Small intestine (tissue), 16 donors: ENCODE measurements at places on chromosomes 4 and X. TPM values are rescaled to one million over a fixed set of nuclear protein-coding genes. Genes with fewer than 3 reads are reported as not detected.

The SLC25A14 gene
- 19.1 TPM for polyA plus RNA-seq

DNA sequence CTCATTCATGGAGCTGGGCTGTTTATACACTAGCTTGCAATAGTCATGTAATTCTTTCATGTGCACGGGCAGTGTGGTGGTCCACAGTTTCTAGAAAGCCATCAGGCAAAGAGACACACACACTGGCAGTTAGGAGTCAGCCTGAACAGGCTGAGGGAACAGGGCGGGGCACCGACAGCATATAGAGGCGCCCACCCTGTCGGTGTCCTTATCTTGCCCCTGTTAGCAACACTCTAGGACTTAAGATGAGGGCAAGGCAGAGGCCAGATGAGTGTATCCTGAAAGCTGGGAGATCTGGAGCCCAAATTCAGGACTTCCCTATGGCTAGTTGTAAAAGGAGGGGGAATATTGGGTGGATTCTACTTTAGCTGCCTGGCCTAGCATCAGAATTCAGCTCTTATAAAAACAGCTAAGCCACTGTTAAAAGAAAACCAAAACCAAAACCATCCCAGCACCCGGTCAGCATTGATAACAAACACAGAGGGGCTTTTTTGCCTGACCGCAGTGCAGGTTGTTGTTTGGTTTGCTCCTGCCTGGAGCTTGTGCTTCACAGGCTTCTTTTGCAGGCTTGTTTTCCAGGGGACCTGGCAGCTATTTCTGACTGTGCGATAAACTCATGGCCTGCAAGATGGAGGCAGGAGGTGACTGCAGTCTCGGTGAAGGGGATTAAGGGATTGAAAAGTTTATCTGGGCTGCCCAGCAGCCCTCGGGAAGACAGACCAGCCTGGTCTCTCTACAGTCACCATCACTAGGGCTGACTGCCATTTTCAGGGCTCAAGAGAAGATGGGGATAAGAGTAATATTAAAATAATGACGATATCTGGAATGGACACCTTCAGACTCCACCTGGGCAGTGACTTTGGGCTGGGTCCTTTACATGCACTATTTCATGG lies 638.9 kb downstream of the MID1IP1 start:
- H3K4me3 ChIP-seq: no peak overlapping the region
- no peak for DNase-seq
- peak overlapping the region; percentile 76 for H3K27ac ChIP-seq
- H3K4me1 ChIP-seq: no peaks in the 10 kb centered on the region
- no peaks in the 10 kb centered on the region for H3K36me3 ChIP-seq

- DNase-seq: no peak
- no peak overlapping the region for H3K27ac ChIP-seq
These were observed 31.1 kb downstream of the RAB28 start for GRCh38 chr4:13452927-13453579.

The FGFBP1 gene
- 0.89 TPM for polyA plus RNA-seq

DNA sequence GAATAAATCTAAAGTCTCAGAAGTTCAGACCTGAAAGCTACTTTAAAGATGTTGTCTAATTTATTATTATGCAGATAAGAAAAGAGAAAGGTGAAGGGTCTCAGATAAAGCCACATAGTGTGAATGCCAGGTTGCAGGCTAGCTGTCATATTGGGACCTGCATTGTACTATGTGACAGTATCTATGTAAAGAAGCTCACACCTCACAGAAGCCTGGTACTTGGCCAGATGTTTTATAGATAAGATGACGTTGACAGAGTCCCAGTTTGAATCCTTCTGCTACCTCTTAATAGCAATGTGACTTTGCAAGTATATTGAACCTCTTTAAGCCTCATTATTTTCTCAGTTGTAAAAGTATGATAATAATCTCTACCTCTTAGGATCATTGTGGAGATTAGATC lies 227.0 kb downstream of the SPRY1 start:
- DNase-seq: no peak
- H3K36me3 ChIP-seq: no peaks in the 10 kb centered on the region
- H3K27me3 ChIP-seq: no peaks in the 10 kb centered on the region
- peaks cover 9% of the 10 kb centered on the region for H3K4me1 ChIP-seq
- H3K27ac ChIP-seq: no peak overlapping the region

The CXorf65 gene
- 0.75 TPM for polyA plus RNA-seq

The PAGE2B gene
- polyA plus RNA-seq: not detected

DNA sequence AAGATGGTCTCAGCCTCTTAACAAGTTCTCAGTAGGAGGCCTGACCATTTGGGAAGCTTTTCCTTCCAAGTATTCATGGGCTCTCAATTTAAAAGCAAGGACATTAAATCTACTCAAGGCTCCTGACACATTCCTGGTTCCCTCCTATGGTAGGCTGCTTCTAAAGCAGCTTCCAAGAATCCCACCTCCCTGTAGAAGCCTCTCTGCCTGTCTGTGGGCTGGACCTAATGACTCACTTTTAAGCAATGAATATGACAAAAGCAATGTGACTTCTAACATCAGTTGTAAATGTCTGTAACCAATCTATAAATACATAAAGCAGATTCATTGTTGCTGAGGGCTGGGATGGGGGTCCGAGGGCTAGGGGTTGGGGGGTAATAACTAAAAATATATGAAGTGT lies 99.5 kb upstream of the FAM9B start:
- no peak overlapping the region for H3K27ac ChIP-seq
- no peaks in the 10 kb centered on the region for H3K4me1 ChIP-seq
- no peak for DNase-seq
- H3K36me3 ChIP-seq: no peaks in the 10 kb centered on the region

DNA sequence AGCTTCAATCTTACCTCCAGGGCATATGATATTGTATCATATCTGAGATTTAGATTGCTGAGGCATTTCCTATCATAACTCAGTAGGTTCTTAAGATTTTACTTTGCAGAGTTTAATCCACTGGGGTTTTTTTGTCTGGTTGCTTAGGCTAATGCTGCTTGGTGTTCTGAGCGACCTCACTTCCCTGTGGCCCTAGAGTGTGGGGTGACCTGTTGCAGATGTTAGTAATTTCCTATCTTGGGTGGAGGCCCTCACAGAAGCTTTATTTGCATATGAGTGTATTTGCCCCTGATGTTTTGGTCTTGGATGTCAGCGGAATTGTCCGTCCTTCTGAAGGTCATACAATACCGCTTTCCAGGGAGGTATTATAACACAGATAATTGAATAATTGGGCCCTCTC lies 137.1 kb downstream of the NDST3 start:
- H3K4me3 ChIP-seq: no peak overlapping the region
- no peak overlapping the region for H3K27ac ChIP-seq
- no peaks in the 10 kb centered on the region for H3K4me1 ChIP-seq

The GAGE1 gene
- polyA plus RNA-seq: not detected

The GDPD2 gene
- 25.9 TPM for polyA plus RNA-seq

DNA sequence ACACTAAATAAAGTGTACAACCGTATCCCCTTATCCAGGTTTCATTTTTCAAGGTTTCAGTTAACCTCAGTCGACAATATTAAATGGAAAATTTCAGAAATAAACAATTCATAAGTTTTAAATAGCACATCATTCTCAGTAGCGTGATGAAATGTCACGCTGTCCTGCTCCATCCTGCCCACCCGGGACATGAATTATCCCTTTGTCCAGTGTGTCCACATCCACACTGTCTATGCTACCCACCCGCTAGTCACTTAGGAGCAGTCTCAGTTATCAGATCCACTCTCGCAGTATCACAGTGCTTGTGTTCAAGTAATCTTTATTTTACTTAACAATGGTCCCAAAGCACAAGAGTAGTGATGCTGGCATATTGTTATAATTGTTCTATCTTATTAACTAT lies 54.7 kb downstream of the FRYL start:
- H3K36me3 ChIP-seq: peaks cover 6% of the 10 kb centered on the region
- no peak overlapping the region for H3K27ac ChIP-seq
- H3K4me3 ChIP-seq: no peak overlapping the region
- H3K4me1 ChIP-seq: peaks cover 4% of the 10 kb centered on the region
- no peak for DNase-seq

DNA sequence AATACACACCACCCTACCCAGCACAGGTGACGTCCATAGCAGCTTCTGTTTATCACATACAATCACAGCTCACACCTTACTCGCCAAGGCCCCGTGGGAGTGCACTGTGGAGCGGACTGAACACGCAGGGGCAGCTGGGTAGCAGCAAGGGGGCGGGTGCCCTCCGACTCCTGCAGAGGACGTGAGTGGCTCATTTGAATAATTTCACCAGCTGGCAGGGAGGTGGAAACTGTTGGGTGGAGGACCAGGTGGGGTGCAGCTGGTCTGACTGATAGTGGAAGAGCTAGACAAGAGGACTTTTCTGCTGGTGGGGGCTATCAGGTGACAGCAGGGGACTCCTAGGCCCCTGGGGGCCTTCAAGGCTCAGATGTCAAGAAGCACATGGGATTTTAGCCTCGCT lies 16.3 kb downstream of the MAN2B2 start:
- no peak for DNase-seq
- H3K27ac ChIP-seq: no peak overlapping the region
- H3K27me3 ChIP-seq: no peaks in the 10 kb centered on the region
- no peak overlapping the region for H3K4me3 ChIP-seq

DNA sequence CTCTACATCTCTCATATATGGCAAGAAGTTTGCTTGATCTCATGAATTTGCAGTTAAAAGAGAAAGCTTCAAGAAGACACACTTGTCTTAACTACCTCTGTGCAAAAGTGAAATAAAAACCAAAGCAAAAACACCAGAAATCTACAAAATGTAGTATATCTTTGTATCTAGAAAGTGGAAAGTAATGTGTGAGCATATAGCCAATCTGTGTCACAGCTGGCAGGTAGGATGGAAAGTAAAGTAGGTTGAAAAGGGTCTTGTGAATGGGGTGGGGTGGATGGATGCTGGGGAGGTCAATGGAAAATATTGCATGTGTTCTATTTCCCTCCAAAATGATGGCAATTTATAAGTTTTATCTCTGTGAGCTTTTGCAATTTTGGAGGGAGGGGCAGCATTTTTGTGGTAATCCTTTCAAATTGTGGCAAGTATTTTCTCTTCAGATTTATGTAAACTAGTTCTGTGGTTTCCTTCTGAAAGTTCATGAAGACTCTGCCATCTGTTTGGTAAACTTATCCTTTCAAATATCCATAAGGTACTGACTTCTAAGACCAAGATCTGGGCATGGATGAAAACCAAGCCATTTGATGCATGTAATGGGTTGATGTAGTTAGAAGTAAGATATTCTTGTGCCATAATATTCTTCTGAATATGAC lies 215.9 kb upstream of the GIMD1 start:
- H3K27ac ChIP-seq: no peak overlapping the region

The PLAC1 gene
- not detected for polyA plus RNA-seq

GRCh38 chrX:31353095-31353494 lies 281.3 kb upstream of the FTHL17 start:
- no peaks in the 10 kb centered on the region for H3K27me3 ChIP-seq
- no peak overlapping the region for H3K4me3 ChIP-seq
- H3K36me3 ChIP-seq: no peaks in the 10 kb centered on the region
- H3K27ac ChIP-seq: no peak overlapping the region
- no peak for DNase-seq

GRCh38 chrX:131045726-131046125 lies 12.4 kb upstream of the ARHGAP36 start:
- no peak overlapping the region for H3K27ac ChIP-seq
- H3K4me3 ChIP-seq: no peak overlapping the region

DNA sequence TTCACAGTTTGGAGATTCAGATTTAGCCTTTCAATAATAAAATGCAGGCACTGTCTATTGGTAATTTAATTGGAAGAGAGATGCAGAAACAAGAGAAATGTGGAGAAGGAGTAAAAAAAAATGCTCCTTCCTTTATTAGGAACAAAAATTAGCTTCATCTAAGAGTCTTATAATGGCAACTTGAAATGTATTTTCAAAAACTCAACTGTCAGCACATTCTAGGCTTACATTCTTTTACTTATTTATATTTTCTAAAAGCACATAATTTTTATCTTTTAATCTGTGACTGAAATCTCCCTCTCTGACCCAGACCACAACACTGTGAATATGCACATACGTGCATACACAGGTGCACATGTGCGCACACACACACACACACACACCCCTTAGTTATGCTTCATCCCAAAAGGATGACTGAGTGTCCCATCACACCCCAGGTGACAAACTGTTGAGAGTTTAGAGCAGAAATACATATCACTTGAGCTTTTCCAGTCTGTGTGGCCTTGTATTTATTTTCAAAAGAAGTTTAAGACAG lies 29.7 kb downstream of the NR3C2 start:
- H3K27ac ChIP-seq: no peak overlapping the region
- no peaks in the 10 kb centered on the region for H3K27me3 ChIP-seq
- H3K36me3 ChIP-seq: no peaks in the 10 kb centered on the region
